Fibroblast of skin of right biceps (primary cell): ENCODE measurements at places on chromosomes 16 and 17.

DNA sequence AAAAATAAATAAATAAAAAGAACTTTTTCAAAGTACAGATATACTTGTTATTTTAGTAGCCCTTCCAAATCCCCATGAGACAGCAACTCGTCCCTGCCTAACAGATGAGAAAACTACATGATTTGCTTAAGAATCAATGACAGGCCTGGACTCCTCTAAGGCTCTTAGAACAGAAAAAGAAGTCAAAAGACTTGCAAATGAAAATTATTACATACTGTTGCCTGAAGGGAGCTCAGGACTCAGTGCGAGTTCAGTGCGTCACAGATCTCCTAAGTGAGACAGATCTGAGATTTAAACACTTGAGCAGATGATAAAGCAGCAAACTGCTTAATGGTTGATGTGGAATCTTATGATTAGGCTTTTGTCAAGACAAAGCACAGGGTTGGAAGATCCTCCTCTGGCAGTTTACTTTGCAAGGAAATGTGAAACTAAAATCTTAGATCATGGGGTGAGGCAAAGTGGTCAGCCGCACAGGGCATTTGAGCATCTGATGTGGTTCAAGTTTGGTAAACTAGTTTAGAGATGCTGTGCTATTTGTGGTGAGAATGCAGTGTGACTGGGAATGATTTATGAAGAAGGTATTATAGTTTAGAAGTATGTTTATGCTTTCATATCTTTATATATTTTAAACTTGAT lies 138.1 kb downstream of the TRIM37 start:
- DNase-seq: no peak

- no peak for DNase-seq
Observed at GRCh38 chr17:9292561-9292941, 271.2 kb downstream of the NTN1 start.

GRCh38 chr16:54935266-54935968 lies 4.8 kb downstream of the IRX5 start:
- DNase-seq: peak; percentile 44

DNA sequence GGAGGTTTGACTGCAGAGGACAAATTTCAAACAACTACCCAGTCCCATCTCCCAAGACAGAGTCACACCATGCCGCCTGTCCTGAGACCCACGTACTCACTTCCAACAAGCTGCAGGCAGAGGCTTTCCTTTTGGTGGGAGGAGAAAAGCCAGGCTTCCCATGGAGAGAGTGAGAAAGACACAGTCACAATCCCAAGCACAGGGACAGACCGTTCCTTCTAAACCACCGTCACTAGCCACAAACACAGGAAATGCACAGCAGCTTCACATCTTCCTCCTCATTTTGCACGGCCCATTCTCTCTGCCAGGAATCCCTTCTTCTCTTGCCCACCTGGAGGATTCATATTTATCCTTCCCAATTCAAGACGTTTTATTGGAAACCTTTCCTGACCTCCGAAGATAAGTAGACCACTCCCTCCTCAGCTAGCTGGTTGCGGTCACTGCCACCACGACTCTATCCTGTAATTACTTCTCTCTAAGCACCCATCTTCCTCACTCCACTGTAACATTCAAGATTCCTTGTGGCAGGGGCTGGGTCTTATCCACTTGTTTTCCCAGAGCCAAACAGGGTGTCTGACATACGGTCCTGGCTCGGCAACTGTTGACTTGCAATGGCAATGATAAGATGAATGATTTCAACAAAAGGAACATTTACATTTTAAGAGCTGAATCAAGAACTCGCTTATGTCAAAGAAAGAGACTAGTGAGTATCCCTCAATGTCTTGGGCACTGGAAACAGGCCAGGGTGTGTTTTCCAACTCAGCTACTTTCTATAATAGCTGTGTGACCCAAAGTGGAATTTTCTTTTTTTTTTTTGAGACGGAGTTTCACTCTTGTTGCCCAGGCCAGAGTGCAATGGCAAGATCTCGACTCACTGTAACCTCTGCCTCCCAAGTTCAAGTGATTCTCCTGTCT lies 87.6 kb downstream of the XYLT1 start:
- DNase-seq: no peak

DNA sequence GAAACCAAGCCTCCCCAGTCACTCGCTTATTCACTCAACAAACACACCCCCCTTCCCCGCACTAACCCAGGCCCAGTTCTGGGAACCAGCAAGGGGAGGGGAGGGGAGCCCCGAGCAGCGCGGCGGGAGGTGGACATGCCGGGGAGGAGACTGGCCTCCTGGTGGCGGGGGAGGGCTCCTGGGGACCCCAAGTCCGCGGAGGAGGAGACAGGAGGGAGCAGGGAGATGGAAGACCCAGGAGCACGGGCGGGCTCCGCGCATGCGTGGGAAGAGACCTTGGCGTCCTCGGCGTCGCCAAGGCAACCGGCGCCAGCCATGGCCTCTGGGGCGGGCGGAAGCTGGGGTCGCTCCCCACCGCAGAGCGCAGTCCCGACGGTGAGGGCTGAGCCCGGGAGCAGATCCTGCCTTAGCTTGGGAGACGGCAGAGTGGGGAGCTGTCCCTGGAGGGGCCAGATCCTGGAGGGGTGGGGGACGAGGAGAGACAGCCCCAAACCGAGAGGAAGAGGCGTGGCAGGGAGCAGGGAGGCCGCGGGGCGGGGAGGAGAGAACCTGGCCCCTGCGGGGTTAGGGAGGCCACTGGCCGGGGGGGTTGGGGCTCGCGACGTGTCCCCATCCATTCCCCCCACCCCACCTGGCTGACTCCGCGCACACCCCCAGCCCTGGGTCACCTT lies at the start of gene PRR29:
TSS of gene PRR29 (plus strand) at position 302 of the 671 bp plus-strand sequence. CDS start at position 316, 14 bp downstream.
- peak; percentile 54 for DNase-seq

GRCh38 chr17:57939797-57940196 lies 15.4 kb downstream of the CUEDC1 start:
- DNase-seq: no peak

DNA sequence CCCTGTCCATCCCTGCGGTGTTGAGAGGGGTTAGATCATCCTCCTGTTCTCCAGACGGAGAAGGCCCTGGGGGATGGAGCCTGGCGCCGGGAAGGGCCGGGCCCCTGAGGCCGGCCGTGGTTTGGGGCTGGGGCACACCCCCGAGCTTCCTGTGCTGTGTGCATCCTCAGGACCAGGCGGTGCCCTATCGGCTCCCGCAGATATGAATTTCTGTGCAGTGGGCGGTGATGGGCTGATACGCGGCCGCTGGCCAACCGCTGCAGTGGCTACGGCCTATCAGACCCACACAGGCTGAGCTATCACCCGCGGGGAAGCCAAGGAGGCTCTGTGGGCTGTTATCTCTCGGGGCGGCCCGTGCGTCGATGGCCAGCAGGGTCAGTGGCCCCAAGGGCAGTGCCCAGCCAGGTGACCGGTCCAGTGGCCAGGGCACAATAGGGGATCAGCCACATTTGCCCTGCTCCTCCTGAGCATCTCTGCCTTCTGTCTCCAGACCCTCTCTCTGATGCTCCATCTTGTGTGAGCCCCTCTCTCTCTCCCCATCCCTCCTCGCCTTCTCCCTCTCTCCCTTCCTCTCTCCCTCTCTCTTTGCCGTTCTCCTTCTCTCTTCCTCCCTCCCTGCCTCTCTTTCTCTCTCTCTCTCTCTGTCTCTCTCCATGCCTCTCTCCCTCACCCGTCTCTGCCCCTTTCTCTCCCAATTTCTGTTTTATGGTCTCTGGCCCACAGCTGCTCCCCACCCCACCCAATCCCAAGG lies 38.7 kb downstream of the ZFPM1 start:
- no peak for DNase-seq

DNA sequence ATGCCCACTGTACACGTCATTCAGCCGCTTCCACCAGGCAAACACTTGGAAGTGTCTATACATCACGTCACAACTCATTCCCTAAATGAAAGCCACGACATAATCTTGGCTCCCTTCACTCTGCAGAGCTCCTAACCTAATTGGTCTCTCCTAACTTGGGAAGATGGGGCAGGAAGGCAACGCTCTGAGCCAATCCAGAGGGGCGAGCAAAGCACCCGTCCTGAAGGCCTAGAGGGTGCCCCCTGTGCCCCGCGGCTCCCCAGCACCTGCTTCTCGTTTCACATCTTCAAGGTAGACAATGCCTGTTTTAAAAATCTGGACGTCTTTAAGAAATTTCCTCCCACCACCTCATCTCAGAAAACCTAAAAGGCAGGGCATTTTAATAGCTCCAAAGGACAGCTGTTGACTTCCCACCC lies 1.0 kb downstream of the CSNK2A2 start:
- DNase-seq: peak; percentile 14
